ENCODE measurements at places on chromosomes 5 and 9. TPM values are rescaled to one million over a fixed set of nuclear protein-coding genes. Genes with fewer than 3 reads are reported as not detected.

CAMK2A gene
- total RNA-seq, result not detected

STK10 gene
- 79.8 TPM for total RNA-seq

FOXD4L4 gene
- 0.53 TPM for total RNA-seq

ISL1 gene
- total RNA-seq, result not detected

UNC5A gene
- 18.5 TPM for total RNA-seq

FGF1 gene
- total RNA-seq, result 1.5 TPM

SLC25A2 gene
- total RNA-seq, result not detected

ENTREP1 gene
- total RNA-seq, result 5.7 TPM

CDHR2 gene
- not detected for total RNA-seq

SLC24A2 gene
- total RNA-seq, result 0.06 TPM

SPATA31D4 gene
- not detected for total RNA-seq

AIF1L gene
- 3.1 TPM for total RNA-seq

DMRT3 gene
- 0.47 TPM for total RNA-seq

SV2C gene
- total RNA-seq, result not detected

ADAM19 gene
- 68.7 TPM for total RNA-seq

TMEM252 gene
- not detected for total RNA-seq

SH3GL2 gene
- 3.6 TPM for total RNA-seq

PRLR gene
- total RNA-seq, result not detected

FKTN gene
- total RNA-seq, result 9.9 TPM

ADGRD2 gene
- total RNA-seq, result not detected

INSYN2B gene
- 3.0 TPM for total RNA-seq

HTR4 gene
- total RNA-seq, result not detected

Data from glomerular endothelial cell (primary cell).